Central memory CD8-positive, alpha-beta T cell (primary cell): ENCODE measurements at places on chromosomes 11 and 22.

GRCh38 chr11:2581931-2582350 is 117.9 kb downstream of the KCNQ1OT1 start:
- DNase-seq = no peak

- no peak for DNase-seq
Observed at GRCh38 chr22:33741025-33741424, 179.3 kb downstream of the LARGE1 start.

- DNase-seq = no peak
Observed at GRCh38 chr11:121163658-121164308, 62.7 kb downstream of the TECTA start.

GRCh38 chr22:17581056-17581455 is 17.8 kb downstream of the SLC25A18 start:
- no peak for DNase-seq

DNA sequence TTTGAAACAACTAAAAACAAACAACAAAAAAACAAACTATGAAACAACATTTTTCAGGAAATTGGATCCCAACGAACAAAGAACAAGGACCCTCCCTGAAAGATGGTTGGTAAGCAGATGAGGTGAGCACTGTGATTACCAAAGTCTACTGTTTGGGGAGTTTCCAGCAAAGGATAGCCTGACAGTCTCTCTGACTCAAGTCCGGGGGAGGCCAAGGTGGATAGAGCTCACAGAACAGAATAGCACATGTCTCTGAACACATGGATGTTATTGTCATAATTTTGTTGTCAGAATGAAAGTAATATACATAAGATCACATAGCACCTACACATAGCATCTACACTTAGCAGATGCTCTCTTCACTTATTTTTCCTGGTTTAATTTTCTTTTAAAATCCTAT is 501.3 kb upstream of the TENM4 start:
- no peak for DNase-seq

DNA sequence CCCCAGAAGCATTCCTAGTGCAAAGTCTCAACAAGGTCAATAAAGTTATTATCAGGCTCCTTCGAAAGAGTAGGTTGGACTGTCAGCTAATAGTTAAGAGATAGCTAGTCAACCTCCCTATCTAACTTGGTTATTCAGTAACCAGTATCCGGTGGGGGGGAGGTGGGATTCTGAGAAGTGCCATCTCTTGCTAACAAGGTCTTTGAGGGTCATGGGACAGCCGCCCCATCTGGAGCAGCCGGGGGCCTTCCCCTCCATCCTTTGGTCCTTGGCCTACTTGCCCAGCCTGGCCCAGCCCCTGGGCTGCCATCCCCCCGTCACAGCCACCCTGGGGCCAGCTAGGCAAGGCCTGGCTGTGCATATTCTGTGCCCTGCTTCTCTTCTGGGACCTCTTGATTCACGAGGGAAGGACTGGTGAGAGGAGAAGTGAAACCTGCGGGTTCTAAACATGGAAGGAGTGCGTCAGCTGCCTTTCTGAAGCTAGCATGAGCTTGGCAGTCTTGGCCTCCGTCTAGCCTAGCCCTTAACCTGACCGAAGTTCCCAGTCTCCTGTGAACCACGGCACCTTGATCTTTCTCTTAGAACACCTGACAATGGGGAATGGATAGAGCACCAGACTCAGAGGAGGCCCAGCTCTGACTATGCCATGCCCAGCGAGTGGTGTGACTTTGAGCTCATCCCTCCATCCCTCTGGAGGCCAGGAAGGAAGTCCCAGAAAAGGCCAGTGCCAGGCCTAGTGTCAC is 9.3 kb downstream of the SLC37A2 start:
- no peak for DNase-seq

GRCh38 chr22:42385696-42386095 is 46.5 kb downstream of the NFAM1 start:
- no peak for DNase-seq
